Temporal lobe (tissue), 4 donors: ENCODE measurements at places on chromosomes 4 and X. TPM values are rescaled to one million over a fixed set of nuclear protein-coding genes. Genes with fewer than 3 reads are reported as not detected.

Gene AFM
- not detected for total RNA-seq

Gene ERCC6L
- total RNA-seq: 0.74 TPM

Gene ETDC
- total RNA-seq: not detected

Gene DMD
- total RNA-seq: 49.4 TPM

Gene UGT2B11
- total RNA-seq: under 0.01 TPM
